Activated B cell treated with CpG ODN at 0.5 μM for 24 hours (primary cell): ENCODE measurements at places on chromosomes 4 and X. TPM values are rescaled to one million over a fixed set of nuclear protein-coding genes. Genes with fewer than 3 reads are reported as not detected.

CCKAR gene
- not detected in 2 replicates for total RNA-seq

HEPH gene
- not detected in 2 replicates for total RNA-seq

OTUD6A gene
- not detected in 2 replicates for total RNA-seq

EXOC1L gene
- total RNA-seq, result not detected in 2 replicates

TMPRSS11F gene
- not detected in 2 replicates for total RNA-seq

GRK4 gene
- 1.4 and 2.1 TPM in 2 replicates for total RNA-seq

TMEM165 gene
- total RNA-seq, result 80.3 and 90.2 TPM in 2 replicates

ZNF518B gene
- total RNA-seq, result 26.8 and 29.9 TPM in 2 replicates

AGA gene
- 27.7 and 31.1 TPM in 2 replicates for total RNA-seq

RAP1GDS1 gene
- total RNA-seq, result 51.6 and 54.6 TPM in 2 replicates

TSPYL2 gene
- total RNA-seq, result 48.2 and 49.7 TPM in 2 replicates

EDA2R gene
- 0.15 and 0.27 TPM in 2 replicates for total RNA-seq

FAM9B gene
- not detected in 2 replicates for total RNA-seq

CLDN34 gene
- total RNA-seq, result not detected in 2 replicates

GAGE12F gene
- not detected in 2 replicates for total RNA-seq

MAP3K15 gene
- 0.11 TPM in 1 of 2 replicates, not detected in the other for total RNA-seq

XAGE1A gene
- not detected in 2 replicates for total RNA-seq

HTR2C gene
- not detected in 2 replicates for total RNA-seq

F11 gene
- total RNA-seq, result not detected in 2 replicates

MAB21L2 gene
- total RNA-seq, result not detected in 2 replicates

CSN1S1 gene
- not detected in 2 replicates for total RNA-seq

ARMCX4 gene
- 3.6 and 4.6 TPM in 2 replicates for total RNA-seq

UGT2B15 gene
- total RNA-seq, result 0.22 and 0.44 TPM in 2 replicates

SPANXD gene
- not detected in 2 replicates for total RNA-seq

ARL13A gene
- total RNA-seq, result not detected in 2 replicates

SMARCA1 gene
- total RNA-seq, result 0.73 and 1.1 TPM in 2 replicates

LYAR gene
- 15.9 and 20.9 TPM in 2 replicates for total RNA-seq

IL21 gene
- not detected in 2 replicates for total RNA-seq

CT45A5 gene
- total RNA-seq, result not detected in 2 replicates

COX7B2 gene
- total RNA-seq, result not detected in 2 replicates

CXCL8 gene
- 0.71 and 1.1 TPM in 2 replicates for total RNA-seq

WNK3 gene
- 0.40 and 0.46 TPM in 2 replicates for total RNA-seq

NUDT11 gene
- 0.29 TPM in 1 of 2 replicates, not detected in the other for total RNA-seq

DMRTC1B gene
- 1.7 and 2.0 TPM in 2 replicates for total RNA-seq

CTAG1A gene
- total RNA-seq, result not detected in 2 replicates

DHX15 gene
- 145 and 163 TPM in 2 replicates for total RNA-seq

EPGN gene
- total RNA-seq, result not detected in 2 replicates

APLN gene
- total RNA-seq, result not detected in 2 replicates

MAGEB1 gene
- total RNA-seq, result not detected in 2 replicates

BMP2K gene
- total RNA-seq, result 112 and 135 TPM in 2 replicates

ETNPPL gene
- not detected in 2 replicates for total RNA-seq

FAM13A gene
- total RNA-seq, result 2.4 and 2.7 TPM in 2 replicates

CLTRN gene
- 0.20 and 0.24 TPM in 2 replicates for total RNA-seq

HS3ST1 gene
- total RNA-seq, result 0.59 and 2.1 TPM in 2 replicates

PJA1 gene
- 16.9 and 18.6 TPM in 2 replicates for total RNA-seq

CDKL2 gene
- total RNA-seq, result not detected in 2 replicates
